ENCODE measurements at places on chromosomes 13 and 19.

DNA sequence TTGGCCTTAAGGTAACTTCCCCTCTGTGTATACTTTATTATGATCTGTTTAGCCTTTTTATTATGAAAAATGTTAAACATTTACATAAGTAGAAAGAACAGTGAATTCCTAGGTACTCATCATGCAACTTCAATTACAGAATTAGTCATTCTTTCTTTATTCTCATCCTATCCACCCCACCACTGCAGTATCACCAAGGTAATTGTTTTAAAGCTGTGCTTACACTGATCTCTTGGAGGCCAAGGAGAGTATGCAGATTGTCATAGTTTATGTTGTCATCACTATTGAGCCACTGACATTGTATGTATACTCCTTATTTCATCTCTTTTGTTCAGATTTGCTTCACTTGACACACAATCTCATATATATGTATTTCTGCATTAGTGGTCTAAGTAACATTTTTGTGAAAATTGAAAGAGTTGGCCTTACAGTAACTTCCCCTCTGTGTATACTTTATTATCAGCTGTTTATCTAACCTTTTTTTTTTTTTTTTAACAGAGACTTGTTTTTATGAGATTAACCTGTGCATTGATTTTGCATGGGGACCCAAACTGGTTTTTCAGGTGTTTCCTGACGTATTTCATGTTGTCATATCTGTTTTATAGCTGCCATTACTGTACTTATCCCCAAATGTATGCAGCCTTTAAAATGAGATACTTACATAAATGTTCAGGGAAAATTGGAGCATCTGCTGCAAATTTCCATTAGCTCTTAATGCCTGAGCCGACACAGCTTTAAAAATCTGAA is 4.5 kb downstream of the ZNF507 start:
- no peak for DNase-seq

GRCh38 chr13:98443329-98443728 is 133.6 kb downstream of the STK24 start:
- DNase-seq, result peak; percentile 67

- DNase-seq, result no peak
Measured at GRCh38 chr13:57409121-57409520, 222.4 kb upstream of the PCDH17 start.

DNA sequence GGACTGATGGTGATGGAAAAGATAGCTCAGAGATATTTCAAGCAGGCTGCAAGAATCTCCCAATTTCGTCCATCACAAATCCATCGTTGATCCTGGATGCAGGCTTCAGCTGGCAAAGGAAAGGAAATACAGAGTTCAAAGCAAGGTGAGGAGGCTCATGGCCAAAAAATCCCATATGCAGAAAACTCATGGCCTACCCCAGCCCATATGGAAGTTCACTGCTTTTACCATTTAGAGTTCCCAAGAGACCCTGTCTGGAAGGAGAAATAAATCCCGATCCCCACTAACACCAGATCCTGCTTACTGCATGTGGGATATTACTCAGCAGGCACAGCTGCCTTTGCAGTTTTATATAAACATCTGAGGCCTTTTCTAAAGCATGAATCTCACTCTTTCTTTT is 412.9 kb upstream of the SPRY2 start:
- DNase-seq, result no peak

GRCh38 chr19:6682607-6683128 is 12.7 kb upstream of the TNFSF14 start:
- no peak for DNase-seq

DNA sequence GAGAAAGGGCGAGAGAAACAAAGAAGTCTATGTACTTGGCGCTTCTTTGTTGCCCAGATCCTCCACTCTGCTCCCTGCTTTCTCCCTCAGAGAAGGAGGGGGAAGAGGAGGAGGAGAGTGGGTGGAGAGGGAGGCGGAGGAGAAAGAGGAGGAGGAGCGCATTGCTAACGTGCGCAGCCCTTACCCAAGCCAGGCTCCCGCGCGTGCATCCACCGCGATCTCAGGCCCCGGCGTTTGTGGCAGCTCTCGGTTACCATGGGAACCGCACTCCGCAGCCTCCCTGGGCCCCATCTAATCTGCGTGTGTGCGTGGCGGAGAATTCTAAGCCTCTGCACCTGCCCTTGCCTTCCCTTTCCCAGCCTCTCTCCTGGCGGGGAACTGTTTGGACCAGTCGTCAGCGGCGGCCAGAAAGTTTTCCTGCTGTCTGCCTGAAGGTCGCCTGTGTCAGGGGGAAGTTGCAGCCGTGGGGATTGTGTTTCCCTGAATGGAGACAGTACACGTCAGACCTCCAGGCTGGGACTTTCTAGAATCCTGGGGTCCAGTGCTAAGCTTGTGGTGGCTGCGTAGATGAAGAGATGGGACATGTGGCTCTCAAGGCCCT is at the start of gene ERICH6B:
TSS of gene ERICH6B (minus strand) at position 239 of the 601 bp plus-strand sequence. CDS start 18,734 bp downstream, outside the sequence.
- no peak for DNase-seq

DNA sequence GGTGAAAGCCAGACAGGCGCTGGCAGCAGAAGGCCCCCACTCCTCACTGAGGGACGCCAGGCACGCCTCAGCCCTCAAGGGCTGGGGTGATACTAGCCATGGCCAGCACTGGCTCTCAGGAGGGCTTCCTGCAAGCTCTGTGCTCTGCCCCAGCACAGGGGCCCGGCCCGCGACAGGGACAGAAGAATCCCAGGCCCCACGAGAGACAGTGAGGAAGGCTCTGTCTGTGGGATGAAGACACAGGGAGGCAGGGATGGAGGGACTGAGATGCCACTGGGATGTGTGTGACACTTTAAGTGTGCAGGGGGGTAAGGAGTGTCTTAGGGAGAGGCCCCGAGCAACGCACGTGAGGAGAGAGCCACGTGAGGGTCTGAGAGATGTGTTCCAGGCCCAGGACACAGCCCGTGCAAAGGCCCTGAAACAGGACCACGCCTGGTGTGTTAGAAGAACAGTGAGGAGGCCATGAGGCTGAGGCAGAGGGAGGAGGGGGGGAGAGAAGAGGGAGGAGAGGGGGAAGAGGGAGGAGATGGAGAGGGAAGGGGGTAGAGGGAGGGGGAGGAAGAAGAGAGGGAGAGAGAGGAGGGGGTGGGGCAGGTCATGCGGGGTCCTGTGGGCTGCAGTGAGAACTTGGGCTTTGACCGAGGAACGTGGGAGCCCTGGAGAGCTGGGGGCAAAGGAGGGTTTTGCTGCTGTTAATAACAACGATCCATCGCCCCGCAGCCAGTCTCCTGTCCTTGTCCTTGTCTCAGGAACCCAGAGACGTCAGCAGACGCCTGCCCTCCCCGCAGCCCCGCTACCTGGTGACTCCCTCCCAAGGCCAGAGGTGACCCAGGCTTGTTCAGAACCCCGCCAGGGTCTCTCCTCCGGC is 7.2 kb downstream of the RPL36 start:
- no peak for DNase-seq

DNA sequence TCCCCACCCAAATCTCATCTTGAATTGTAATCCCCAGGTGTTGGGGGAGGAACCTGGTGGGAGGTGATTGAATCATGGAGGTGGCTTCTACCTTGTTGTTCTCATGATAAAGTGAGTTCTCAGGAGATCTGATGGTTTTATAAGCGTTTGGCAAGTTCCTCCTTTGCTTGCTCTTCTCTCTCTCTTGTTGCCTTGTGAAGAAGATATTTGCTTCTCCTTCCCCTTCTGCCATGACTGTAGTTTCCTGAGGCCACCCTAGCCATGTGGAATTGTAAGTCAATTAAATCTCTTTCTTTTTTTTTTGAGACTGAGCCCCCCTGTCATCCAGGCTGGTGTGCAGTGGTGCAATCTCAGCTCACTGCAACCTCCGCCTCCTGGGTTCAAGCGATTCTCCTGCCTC is 34.4 kb downstream of the VSTM1 start:
- no peak for DNase-seq

GRCh38 chr19:6811378-6811777 is 38.9 kb downstream of the VAV1 start:
- no peak for DNase-seq

DNA sequence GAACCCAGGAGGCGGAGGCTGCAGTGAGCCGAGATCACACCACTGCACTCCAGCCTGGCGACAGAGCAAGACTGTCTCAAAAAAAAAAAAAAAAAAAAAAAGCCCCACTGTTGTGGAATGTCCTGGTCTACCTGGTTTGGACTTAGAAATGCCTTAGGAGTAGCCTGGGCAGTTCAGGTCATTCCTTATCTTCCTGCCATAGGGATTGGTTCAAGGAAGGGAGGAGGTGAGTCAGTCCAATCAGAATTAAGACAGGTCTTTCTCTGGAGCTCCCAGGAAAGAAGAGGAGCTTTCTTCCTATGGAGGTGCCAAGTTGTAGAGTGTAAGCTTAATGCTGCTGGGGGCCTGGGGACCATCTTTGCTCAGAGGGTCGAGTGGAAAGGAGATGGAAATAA is 44.8 kb downstream of the SIPA1L3 start:
- no peak for DNase-seq

GRCh38 chr19:11435833-11436313 is 438 bp downstream of the PRKCSH start:
- DNase-seq, result peak; percentile 23

- DNase-seq, result no peak
Measured at GRCh38 chr13:50236898-50237318, 221.7 kb downstream of the KCNRG start.

DNA sequence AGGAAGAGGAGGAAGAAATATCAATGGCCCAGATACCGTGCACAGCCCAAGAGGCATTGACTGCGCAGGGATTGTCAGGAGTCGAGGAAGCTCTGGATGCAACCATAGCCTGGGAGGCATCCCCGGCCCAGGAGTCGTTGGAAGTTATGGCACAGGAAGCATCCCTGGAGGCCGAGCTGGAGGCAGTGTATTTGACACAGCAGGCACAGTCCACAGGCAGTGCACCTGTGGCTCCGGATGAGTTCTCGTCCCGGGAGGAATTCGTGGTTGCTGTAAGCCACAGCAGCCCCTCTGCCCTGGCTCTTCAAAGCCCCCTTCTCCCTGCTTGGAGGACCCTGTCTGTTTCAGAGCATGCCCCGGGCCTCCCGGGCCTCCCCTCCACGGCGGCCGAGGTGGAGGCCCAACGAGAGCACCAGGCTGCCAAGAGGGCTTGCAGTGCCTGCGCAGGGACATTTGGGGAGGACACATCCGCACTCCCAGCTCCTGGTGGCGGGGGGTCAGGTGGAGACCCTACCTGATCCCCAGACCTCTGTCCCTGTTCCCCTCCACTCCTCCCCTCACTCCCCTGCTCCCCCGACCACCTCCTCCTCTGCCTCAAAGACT is 36.0 kb downstream of the KEAP1 start:
- DNase-seq, result no peak

- no peak for DNase-seq
Measured at GRCh38 chr13:50593207-50593606, 250.3 kb downstream of the DLEU7 start.

DNA sequence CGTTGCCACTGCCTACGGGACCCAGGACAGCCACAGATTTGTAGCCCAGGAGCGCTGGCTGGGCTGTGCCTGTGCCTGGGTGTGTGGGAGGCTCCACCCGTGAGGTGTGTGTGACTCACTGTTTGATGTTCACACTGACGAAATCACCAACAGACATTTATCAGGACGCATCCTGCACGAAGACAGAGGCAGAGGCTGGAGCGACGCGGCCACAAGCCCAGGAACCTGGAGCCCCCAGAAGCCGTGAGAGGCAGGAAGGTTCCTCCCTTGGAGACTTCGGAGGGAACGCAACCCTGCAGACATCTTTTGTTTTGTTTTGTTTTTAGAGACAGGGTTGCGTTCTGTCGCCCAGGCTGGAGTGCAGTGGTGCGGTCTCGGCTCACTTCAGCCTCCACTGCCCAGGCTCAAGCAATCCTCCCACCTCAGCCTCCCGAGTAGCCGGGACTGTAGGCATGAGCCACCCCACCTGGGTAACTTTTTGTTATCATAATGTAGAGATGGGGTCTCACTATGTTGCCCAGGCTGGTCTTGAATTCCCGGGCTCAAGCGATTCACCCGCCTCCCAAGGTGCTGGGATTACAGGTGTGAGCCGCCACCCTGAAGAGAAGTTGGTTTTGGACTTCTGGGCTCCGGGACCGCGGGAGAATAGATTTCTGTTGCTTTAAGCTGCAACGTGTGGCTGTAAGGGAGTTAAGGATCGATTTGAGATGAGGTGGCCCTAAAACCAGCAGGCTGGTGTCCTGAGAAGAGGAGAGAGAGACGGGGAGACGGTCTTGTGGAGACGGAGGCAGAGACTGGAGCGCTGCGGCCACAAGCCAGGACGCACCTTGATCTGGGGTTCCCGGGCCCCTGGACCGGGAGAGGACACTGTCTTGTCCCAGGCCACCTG is 24.9 kb upstream of the WDR18 start:
- DNase-seq, result no peak

- DNase-seq, result no peak
Measured at GRCh38 chr19:32388393-32388855, 17.1 kb upstream of the DPY19L3 start.

DNA sequence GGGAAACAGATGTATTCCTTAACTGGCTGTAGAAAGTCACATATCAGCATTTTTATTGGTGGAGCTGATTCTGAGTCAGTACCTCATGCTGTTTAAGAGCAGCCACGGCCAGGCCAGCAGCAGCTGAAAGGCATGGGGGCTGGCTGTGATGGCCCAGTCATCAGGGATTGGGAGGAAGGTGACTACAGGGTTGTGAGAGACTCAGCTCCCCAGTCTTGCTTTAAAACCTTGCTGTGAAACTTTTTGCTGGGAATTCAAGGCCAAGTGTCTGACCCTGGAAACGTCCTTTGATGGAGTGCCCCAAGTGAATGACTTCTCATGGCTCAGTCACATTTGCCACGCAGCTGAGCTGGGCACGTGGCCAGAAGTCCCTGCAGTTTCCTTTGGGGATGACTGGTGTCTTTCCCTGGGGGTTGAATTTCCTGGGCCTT is 39.1 kb upstream of the RNF113B start:
- peak; percentile 57 for DNase-seq

GRCh38 chr13:74966814-74967424 is 515.0 kb downstream of the TBC1D4 start:
- no peak for DNase-seq

- no peak for DNase-seq
Measured at GRCh38 chr19:2221918-2222317, 14.2 kb downstream of the PLEKHJ1 start.

- no peak for DNase-seq
Measured at GRCh38 chr13:41835871-41836270, 125.0 kb downstream of the VWA8 start.

DNA sequence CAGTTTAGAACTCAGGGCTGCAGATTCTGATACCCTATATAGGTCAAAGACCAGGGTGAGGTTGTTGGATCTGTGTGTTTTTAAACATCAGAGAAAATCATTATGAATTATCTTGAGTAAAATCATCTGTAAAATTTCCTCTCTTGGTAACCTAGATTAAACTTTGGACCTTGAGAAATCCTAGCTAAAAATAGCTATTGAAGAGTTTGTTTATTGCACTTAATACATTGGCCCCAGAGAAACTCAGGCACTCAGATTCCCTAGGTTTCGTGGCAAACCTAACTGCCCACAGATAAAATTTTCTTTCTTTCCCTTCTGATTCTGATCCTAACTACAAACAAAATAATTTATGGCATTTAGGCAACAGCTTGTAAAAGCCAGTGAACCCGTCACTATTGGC is 102.3 kb downstream of the GPC6 start:
- DNase-seq, result no peak

- DNase-seq, result peak; percentile 62
Measured at GRCh38 chr19:1265615-1266128, 3.5 kb upstream of the CIRBP start.

GRCh38 chr19:584240-585001 is 5.3 kb upstream of the HCN2 start:
- peak; percentile 43 for DNase-seq

- DNase-seq, result no peak
Measured at GRCh38 chr19:30446850-30447552, 74.8 kb downstream of the ZNF536 start.

GRCh38 chr13:48221686-48222187 is 11.3 kb upstream of the ITM2B start:
- no peak for DNase-seq

- no peak for DNase-seq
Measured at GRCh38 chr13:24742294-24742693, 21.7 kb upstream of the RNF17 start.

Measured in ACHN (cell line).